ENCODE measurements at places on chromosomes 7 and 10.

DNA sequence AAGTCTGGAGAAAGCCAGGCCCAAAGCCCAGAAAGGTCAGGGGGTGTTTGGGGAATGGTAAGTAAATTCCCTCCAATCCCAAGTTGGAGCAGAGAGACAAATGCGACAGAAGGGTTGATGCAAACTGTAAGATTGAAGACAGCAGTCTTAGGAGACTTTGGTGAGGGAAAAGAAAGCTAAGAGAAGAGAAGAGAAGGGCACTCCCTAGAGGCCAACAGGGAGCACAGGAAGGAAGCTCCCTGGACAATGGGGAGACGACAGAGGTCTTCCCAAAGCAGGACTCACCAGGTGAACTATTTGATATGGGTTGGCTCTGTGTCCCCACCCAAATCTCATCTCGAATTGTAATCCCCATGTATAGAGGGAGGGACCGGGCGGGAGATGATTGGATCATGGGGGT lies 151.5 kb downstream of the KIF20B start:
- DNase-seq = no peak

DNA sequence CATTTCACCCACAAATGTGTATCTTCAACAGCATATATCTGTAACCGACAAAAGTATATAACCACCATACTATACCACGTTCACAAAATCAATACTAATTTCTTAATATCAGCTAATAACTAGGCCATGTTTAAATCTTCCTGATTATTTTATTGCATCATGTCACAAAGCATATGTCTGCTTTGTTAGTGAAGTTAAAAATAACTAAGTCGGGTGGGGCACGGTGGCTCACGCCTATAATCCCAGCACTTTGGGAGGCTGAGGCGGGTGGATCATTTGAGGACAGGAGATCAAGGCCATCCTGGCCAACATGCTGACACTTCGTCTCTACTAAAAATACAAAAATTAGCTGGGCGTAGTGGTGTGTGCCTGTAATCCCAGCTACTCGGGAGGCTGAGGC lies 47.7 kb downstream of the HERC4 start:
- DNase-seq = no peak

DNA sequence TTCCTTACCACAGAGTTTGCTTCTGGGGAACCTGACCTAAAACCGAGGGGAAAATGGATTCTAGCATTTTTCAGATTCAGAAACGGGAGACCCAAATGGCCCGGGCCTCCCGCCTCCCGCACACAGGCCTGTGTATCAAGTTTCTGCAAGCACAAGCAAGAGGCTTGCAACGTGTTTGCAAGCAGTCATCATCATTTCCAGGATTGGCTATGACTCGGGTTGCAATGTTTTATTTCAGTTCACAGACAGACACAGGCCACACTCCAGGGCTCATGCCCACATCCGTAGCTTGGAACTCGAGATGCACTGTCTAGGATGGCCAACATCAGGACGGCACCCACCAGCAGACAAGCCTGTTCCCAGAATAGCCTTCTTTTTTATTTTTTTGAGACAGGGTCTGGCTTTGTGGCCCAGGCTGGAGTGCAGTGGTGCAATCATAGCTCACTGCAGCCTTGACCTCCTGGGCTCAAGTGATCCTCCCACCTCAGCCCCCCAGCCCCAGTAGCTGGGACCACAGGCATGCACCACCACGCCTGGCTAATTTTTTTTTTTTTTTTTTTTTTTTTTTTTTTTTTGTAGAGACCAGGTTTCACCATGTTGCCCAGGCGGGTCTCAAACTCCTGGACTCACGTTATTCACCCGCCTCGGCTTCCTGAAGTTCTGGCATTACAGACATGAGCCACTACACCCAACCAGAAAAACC lies 68.1 kb upstream of the FOXK1 start:
- DNase-seq = peak; percentile 54

DNA sequence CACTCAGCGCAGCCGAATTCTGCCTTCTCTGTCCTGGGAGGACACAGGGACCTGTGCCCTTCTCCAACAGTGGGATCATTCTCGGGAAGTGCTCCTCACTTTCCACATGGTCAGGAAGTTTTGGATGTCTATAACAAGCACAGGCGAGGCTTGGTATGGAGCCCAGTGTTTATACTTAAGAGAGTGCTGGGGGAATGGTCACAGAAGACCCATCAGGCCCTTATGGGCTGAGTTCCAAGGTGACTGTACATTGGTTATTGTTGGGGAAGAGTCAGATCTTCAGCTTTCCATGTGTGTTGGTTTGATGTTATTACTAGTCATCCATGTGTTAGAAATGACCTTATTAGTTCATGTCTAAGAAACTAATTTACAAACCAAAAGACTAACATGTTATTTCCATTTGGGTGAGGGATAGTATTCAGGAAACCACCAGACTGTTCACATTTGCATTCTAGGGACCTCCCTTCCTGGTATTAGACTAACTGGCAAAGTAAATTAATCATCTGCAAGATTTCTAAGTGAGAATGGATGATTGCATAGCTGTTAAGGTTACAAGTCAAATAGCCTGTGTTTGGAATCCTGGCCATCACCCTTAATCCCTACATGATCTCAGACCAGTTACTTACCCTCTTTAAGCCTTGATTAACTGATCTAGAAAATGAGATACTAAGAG lies 834.2 kb downstream of the LRMDA start:
- no peak for DNase-seq

- no peak for DNase-seq
Observed at GRCh38 chr7:144854839-144855424, 19.1 kb upstream of the TPK1 start.

GRCh38 chr7:158279539-158280447 lies 307.8 kb downstream of the PTPRN2 start:
- DNase-seq = peak; percentile 44

GRCh38 chr10:110265573-110266193 lies 39.0 kb downstream of the SMNDC1 start:
- DNase-seq = no peak
